Thyroid gland (tissue), 4 donors: ENCODE measurements at places on chromosomes 2 and 18. TPM values are rescaled to one million over a fixed set of nuclear protein-coding genes. Genes with fewer than 3 reads are reported as not detected.

- no peaks in the 10 kb centered on the region for H3K36me3 ChIP-seq
- H3K4me3 ChIP-seq = no peak overlapping the region
- H3K4me1 ChIP-seq = no peaks in the 10 kb centered on the region
These were observed 94.8 kb upstream of the TPO start for GRCh38 chr2:1318366-1319009.

- no peak overlapping the region for H3K27ac ChIP-seq
- no peak for DNase-seq
- H3K36me3 ChIP-seq = no peaks in the 10 kb centered on the region
- H3K27me3 ChIP-seq = no peaks in the 10 kb centered on the region
These were observed 22.1 kb upstream of the IGFBP5 start for GRCh38 chr2:216717491-216717901.

DNA sequence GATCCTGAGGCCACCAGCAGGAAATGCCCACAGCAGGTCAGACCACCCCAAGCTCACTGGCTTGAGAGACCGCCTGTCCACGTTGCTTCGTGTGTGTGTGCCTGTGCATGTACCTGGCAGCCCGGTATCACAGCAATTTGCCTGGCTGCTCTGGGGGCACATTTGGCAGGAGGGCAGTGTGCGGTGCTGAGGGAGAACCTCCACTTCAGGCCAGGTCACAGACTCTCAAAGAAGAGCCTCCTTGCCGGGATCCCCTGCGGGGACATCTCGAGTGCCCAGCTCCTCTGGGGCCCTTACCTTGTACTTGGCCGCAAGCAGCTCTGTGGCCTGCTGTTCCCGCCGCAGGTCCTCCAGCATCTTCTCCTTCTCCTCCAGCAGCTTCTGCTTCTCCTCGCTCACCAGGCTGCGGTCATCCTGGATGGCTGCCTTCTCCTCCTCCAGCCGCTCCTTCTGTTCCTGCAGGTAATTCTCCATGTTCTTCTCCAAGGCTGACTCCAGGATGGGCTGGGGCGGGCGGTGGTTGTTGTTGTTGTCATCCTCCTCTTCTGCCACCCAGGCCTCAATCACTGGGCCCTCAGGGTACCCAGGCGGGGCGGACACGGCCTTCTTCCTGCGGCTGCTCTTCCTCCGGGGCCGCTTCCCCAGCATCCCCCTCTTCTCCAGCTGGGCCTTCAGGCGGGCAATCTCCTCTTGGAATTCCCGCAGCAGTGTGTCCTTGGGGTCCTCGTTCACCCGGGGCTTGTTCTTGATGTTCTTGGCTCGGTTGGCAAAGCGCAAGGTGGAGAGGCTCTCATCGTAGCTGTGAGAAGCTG, 2.0 kb downstream of the KIF3C start:
- H3K4me1 ChIP-seq = peaks cover 7% of the 10 kb centered on the region
- no peak overlapping the region for H3K27ac ChIP-seq
- H3K27me3 ChIP-seq = no peaks in the 10 kb centered on the region
- no peak for DNase-seq
- H3K36me3 ChIP-seq = no peaks in the 10 kb centered on the region
- no peak overlapping the region for H3K4me3 ChIP-seq

GRCh38 chr2:97935719-97936161, 60.0 kb downstream of the TMEM131 start:
- no peaks in the 10 kb centered on the region for H3K36me3 ChIP-seq
- peaks cover 19% of the 10 kb centered on the region for H3K4me1 ChIP-seq
- no peaks in the 10 kb centered on the region for H3K27me3 ChIP-seq
- H3K27ac ChIP-seq = no peak overlapping the region
- H3K4me3 ChIP-seq = no peak overlapping the region
- DNase-seq = no peak

DNA sequence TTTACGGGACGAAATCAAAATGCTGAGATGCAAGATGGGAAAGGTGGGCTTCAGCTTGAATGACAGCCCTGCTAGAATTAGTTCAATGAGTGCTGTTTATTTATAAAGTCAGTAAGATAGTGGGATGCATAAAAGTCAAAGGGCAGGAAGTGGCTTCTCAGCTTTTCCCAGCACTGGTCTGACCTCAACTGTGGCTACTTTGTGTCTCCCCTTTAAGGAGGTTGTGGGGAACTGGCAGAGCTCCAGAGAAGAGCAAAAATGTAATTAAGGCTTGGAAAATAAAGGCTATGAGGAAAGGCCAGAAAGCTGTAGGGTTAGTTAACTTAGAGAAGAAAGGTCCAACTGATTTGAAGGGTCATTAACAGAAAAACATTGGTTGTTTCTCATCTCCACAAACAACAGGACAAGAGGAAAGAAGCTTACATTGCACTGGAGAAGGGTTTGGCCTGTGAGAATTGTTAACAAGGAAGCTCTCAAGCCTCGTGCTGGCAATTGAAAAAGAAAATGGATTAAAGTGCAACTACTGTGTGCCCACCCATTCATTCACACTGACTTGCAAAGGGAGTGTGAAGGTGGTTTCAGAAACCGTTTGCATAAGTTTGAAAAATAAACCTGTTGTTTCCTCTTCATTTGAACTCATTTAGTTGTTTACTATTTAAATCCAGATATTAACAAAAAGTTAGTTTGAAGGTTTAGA, 68.8 kb upstream of the CD28 start:
- H3K36me3 ChIP-seq = no peaks in the 10 kb centered on the region
- H3K27me3 ChIP-seq = no peaks in the 10 kb centered on the region
- DNase-seq = no peak
- H3K4me3 ChIP-seq = no peak overlapping the region
- peak overlapping the region; percentile 56 for H3K27ac ChIP-seq

GRCh38 chr2:134623046-134623445, 95.8 kb downstream of the TMEM163 start:
- no peak overlapping the region for H3K27ac ChIP-seq
- no peaks in the 10 kb centered on the region for H3K27me3 ChIP-seq
- H3K4me3 ChIP-seq = no peak overlapping the region
- no peaks in the 10 kb centered on the region for H3K36me3 ChIP-seq
- H3K4me1 ChIP-seq = no peaks in the 10 kb centered on the region

GRCh38 chr2:156826341-156826933, 390.3 kb downstream of the GPD2 start:
- no peaks in the 10 kb centered on the region for H3K4me1 ChIP-seq
- H3K36me3 ChIP-seq = no peaks in the 10 kb centered on the region
- no peak for DNase-seq
- H3K27me3 ChIP-seq = no peaks in the 10 kb centered on the region
- no peak overlapping the region for H3K4me3 ChIP-seq

- DNase-seq = no peak
- no peaks in the 10 kb centered on the region for H3K4me1 ChIP-seq
- no peaks in the 10 kb centered on the region for H3K27me3 ChIP-seq
- H3K36me3 ChIP-seq = no peaks in the 10 kb centered on the region
These were observed 105.2 kb downstream of the LYPD6B start for GRCh38 chr2:149143734-149144133.

- no peak for DNase-seq
- no peaks in the 10 kb centered on the region for H3K36me3 ChIP-seq
- no peaks in the 10 kb centered on the region for H3K27me3 ChIP-seq
- peaks cover 40% of the 10 kb centered on the region for H3K4me1 ChIP-seq
These were observed 254.3 kb downstream of the ACKR3 start for GRCh38 chr2:236823963-236824362.

DNA sequence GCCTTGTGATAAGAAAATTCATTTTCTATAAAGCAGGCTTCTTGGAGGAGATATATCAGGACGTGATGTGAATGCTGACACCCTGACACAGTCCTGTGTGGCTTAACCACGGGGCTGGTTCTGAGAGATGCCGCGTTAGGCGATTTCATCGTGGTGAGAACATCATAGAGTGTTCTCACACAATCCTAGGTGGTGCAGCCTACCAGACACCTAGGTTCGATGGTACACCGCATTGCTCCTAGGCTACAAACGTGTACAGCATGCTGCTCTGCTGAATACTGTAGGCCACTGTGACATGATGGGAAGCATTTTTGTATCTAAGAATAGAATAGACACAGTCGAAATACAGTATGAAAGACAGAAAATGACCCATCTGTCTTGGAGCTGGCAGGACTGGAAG, 82.5 kb downstream of the TNFRSF11A start:
- DNase-seq = no peak
- H3K27me3 ChIP-seq = no peaks in the 10 kb centered on the region
- no peaks in the 10 kb centered on the region for H3K4me1 ChIP-seq
- no peak overlapping the region for H3K4me3 ChIP-seq
- no peak overlapping the region for H3K27ac ChIP-seq
- no peaks in the 10 kb centered on the region for H3K36me3 ChIP-seq

- peaks cover 9% of the 10 kb centered on the region for H3K4me1 ChIP-seq
- H3K4me3 ChIP-seq = no peak overlapping the region
- DNase-seq = no peak
- H3K27ac ChIP-seq = no peak overlapping the region
- H3K36me3 ChIP-seq = no peaks in the 10 kb centered on the region
These were observed 91.0 kb downstream of the TMEM17 start for GRCh38 chr2:62415019-62415431.

DNA sequence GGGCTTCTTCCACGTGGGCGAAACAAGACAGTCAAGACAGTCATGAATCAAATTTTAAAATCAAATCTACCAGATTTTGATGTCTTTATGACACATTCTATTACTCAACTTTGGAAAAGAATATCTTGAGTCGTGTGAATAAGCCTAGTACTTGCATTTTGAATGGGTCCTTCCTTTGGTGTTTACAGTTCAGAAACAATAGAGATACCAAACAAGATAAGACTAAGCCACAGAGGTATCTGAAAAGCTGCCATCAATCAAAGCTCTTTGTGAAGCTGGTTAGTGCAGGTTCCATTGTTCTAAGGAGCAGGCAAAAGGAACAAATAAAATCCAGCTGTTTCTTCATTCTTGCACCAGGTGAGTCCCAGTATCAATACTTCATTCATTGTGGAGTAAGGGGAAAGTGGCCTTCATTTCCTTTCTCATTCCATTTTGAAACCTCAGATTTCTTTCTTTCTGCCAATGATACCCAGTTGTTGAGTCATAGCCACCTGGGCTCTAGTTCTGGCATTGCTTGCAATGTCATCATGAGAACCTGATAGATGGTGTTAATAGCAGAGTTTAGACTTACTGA, 151.7 kb upstream of the L3MBTL4 start:
- peaks cover 7% of the 10 kb centered on the region for H3K4me1 ChIP-seq
- no peak overlapping the region for H3K27ac ChIP-seq
- no peaks in the 10 kb centered on the region for H3K27me3 ChIP-seq
- H3K36me3 ChIP-seq = no peaks in the 10 kb centered on the region

DNA sequence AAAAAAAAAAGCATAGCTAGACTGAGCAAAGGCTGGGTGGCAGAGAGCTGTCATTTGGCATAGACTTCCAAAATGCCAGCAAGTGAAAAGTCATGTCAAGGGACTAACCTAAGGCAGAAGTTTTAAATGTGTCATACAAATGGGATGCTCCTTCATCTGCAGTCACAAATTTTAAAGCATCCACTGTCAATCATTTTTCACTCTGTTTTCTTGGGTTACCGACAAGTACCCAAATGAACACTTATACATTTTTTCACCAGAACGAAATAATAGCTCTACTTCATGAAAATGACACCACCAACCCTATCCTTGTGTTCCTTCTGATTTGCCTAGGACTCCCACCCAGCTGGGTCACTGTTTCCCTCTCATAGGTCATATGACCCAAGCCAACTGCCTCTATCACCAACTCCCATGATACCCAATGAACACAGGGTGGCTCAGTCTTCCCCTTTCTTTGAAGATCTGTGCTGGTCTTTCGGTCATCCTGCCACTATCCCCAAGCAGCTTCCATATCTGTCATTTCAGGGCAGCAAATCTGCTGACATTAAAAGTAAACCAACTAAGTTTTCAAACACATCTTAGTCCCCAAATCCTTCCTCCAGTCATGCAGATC, 21.5 kb downstream of the KLF7 start:
- H3K27ac ChIP-seq = peak overlapping the region; percentile 74
- no peak overlapping the region for H3K4me3 ChIP-seq

DNA sequence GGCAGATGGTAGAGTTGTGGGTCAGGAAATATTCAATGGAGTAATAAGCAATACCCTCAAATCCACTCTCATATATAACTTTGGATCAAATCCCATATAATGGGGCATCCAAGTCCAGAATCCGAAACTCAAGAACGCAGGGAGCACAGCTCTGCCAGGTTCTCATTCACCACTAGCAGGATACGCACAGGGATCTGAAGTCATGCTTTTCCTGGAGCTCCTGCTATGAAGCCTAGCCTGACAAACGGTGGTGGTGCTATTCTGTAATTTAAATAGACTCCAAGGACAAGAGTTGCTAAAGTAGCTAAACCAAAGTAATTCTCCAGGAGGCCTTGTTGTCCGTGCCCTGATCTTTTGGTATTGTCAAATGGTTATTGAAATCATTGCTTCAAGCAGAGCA, 264.8 kb downstream of the SLC8A1 start:
- H3K27me3 ChIP-seq = no peaks in the 10 kb centered on the region
- H3K4me3 ChIP-seq = no peak overlapping the region
- no peak overlapping the region for H3K27ac ChIP-seq

DNA sequence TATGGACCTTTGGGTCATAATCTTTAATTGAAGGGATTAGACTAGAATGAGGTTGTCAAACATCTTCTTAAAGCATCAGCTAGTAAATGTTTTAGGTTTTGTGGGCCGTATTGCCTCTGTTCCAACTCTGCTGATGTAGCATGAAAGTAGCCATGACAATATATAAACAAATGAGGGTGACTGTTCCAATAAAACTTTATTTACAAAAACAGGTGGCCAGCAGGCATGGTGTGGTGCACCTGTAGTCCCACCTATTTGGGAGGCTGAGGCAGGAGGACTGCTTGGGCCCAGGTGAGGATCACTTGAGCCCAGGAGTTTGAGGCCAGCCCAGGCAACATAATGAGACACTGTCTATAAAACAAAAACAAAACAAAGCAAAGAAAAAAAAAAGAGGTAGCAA, 18.4 kb downstream of the LIPG start:
- H3K36me3 ChIP-seq = peaks cover 32% of the 10 kb centered on the region
- DNase-seq = no peak
- no peaks in the 10 kb centered on the region for H3K27me3 ChIP-seq
- H3K4me1 ChIP-seq = peaks cover 28% of the 10 kb centered on the region
- no peak overlapping the region for H3K4me3 ChIP-seq

DNA sequence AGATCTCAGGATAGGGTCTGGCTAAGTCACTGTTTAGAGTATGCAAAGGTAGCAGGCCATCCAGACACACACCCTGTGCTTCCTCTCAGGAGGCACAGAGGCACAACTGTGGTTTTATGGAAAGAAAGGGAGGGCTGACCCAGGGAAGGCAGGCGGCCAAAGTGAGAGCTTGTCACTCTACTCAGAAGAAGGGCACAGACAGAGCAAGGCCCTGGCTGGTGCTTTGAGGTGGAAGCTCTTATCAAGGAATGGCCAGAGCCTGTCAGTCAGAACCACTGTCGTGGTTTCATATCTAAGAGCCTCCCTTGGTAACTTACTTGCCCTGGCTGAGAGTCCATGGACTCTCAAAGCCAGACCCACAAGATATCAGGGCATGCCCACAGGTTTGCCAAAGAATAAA, 40.7 kb downstream of the SLC9A2 start:
- no peaks in the 10 kb centered on the region for H3K27me3 ChIP-seq
- H3K36me3 ChIP-seq = no peaks in the 10 kb centered on the region
- H3K27ac ChIP-seq = no peak overlapping the region

TM4SF20 gene
- not detected for total RNA-seq

RESP18 gene
- total RNA-seq = not detected

NXPH2 gene
- total RNA-seq = not detected

HOXD4 gene
- 2.4 TPM for total RNA-seq
